ENCODE measurements at places on chromosomes 3 and 15.

- DNase-seq: no peak
Measured at GRCh38 chr3:107208100-107208499, 169.1 kb upstream of the CCDC54 start.

- DNase-seq: no peak
Measured at GRCh38 chr15:55407498-55408011, 604 bp downstream of the CCPG1 start.

DNA sequence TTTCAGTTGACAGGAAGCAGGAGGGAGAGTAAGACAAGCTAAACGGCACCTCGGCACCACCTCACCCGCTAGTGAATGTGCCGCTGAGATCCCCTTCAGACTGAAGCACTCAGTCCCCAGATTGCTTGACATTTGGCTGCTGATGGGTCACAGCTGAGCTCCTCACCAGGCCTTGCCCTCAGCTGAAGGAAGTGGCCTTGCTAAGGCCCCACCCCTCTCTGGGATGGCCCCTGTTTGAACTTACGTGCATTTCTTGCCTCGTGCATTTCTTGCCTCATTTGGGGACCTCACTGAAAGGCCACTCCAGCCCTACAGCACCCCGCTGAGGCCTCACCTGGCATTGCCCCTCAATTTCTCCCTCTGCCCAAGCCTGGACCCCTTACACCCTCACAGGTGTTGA, 39.8 kb downstream of the EOGT start:
- no peak for DNase-seq

DNA sequence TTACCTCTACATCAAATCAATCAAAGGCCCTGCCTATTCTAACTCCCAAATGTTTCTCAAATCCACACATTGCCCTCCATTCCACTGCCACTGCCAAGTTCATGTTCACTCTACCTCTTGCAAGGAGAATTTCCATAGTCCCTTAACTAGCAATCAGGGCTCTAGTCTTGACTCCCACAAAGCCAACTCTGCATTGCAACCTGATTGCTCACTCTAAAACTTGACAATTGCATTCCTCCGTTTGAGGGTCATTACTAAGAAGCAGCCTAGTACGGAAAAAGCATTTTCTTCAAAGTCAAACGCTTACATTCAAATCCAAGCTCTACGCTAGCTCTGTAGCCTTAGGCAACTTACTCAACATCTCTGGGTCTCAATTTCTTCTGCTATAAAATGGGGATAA, 1.2 kb downstream of the CPA3 start:
- no peak for DNase-seq

GRCh38 chr3:120304616-120305015, 19.6 kb upstream of the GPR156 start:
- no peak for DNase-seq

- DNase-seq: no peak
Measured at GRCh38 chr15:77500989-77501388, 80.3 kb downstream of the HMG20A start.

DNA sequence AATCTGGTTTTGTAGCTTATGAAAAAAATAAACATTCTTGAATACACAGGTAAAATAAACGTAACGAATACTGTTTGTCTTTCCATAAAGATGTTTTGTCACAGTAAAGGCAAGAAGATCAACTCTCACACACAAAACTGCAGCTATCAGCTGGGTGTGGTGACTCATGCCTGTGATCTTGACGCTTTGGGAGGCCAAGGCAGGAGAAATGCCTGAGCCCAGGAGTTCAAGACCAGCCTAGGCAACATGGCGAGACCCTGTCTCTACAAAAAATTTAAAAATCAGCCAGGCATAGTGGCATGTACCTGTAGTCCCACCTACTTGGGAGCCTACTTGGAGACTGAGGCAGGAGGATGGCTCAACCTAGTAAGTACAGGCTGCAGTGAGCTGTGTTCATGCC, 39.6 kb downstream of the CBLB start:
- DNase-seq: peak; percentile 38

GRCh38 chr3:10344147-10344943, 23.4 kb upstream of the SEC13 start:
- DNase-seq: peak; percentile 62

DNA sequence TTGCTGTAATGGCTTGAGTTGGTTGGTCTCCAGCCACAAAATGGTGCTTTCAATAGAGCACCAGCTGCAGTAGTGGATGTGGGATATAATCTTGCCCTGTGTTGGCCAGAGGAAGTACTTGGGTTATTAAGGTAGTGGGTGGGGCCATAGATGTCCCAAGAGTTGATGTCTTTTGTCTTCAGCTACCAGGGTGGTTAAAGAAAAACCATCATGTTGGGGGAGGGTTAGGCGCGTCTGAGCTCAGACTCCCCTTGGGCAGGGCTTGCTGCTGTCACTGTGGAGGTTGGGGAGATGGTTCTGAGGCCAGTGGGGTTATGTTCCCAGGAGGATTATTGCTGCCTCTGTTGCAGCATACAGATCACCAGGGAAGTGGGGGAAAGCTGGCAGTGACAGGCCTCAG, 46.9 kb upstream of the GADL1 start:
- no peak for DNase-seq

DNA sequence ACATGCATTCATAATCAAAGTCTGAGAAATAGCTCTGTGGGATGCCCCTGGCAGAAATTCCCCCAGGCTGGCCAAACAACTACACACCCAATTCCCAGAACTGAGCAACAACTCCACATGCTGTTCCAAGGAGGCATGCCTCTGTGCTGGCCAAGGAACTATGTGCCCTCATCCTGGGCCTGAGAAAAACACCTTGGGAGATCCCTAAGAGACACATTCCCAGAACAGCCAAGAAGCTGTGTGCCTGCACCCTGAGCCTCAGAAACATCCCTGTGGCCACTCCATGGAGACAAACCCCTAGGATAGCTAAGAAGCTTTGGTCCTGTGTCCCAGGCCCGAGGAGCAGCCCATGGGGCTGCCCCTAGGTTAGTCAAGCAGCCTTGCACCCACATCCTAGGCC, 92.3 kb upstream of the MME start:
- DNase-seq: no peak

DNA sequence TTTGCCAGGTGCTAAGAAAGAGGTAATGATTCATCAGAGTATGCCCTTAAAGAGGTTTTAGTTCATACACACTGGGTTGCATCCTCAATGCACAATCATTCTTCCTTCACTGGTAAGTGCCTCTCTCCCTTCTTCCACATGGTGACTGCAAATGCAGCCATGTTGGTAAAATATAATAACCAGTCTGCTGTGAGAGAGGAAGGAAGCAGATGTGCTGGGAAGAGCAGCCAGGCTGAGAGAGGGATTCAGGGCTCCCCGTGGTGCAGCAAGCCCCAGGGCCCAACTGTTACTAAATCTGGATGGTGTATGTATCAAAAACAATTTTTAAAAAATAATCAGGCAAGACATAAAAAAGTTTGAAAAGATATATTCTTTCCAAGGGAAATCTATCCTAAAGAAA, 498.1 kb downstream of the MAGI1 start:
- DNase-seq: no peak

- DNase-seq: no peak
Measured at GRCh38 chr3:48015431-48016180, 610 bp downstream of the MAP4 start.

GRCh38 chr3:176514297-176514696, 683.0 kb downstream of the TBL1XR1 start:
- no peak for DNase-seq

DNA sequence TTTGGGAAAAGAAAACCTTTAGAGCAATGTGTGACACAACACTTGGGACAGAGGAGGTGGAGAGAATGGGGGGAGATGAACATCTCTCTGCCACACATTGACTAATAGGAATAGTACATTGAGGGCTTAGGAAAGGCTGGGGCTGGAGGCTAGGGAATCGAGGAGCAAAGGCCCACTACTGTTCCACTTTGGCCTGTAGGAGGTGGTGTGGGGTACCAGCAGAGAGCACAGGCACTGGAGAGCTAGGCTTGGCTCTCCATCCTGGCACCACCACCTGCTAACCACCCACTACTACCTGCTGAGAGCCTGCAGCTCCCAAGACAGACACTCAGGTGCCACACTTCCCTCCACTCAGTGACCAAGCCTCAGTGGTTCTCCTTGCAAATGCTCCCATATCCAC, 19.4 kb downstream of the CCDC32 start:
- no peak for DNase-seq

GRCh38 chr15:25718597-25718996, 144.5 kb downstream of the ATP10A start:
- no peak for DNase-seq

DNA sequence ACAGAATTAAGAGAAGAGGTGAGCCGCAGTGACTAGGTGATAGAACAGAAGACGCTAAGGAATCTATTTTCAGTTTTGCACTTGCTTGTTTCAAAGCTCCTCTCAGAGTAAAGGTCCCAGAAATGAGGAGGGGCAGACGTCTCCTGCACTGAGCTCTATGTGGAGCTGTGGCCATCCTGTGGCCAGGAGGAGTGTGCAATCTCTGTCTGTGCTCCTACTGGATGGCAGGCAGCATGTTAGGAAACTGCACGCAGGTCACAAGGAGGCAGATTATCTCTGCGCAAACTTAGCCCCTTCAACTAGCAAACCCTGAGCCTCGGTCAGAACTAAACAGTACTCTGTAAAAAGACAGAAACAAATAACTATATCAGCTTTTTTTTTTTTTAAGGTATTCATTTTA, 31.1 kb upstream of the PPIB start:
- DNase-seq: no peak

GRCh38 chr3:123423031-123423430, 25.9 kb downstream of the ADCY5 start:
- no peak for DNase-seq

DNA sequence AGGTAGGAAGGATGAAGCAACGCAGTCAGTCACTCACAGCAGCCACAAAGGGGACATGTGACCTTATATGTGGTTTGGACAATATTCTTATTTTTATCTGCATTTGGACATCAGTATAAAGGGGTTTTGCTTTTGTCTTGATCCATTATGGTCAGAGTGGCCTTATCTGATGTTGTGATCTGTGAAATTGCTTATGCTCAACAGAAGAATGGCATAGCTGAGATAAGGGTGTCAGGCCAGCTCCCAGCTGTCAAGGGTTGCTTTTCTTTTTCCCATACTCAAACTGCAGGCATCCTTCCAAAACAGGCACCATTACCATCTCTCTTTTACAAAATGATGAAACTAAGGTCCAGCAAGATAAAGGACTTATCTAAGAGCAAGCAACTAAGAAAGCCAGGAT, 28.1 kb downstream of the DCLK3 start:
- no peak for DNase-seq

DNA sequence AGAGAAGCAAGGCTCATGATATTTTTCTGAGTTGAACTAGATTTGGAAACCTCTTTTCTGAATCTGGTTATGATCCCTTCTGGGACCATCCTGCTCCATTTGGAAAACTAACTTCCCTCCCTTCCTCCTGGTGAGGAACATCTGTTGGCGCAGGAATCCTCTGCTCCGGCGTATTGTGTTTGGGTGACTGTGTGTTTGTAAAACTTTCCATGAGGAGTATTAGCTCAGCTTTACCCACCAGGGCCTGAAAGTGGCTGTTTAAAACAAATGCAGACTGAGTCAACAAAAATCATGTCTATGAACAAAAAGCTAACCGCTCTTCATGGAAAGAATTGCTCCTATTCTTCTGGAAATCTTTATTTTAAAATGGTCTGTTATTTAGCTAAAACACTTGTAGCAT, 17.7 kb downstream of the STARD9 start:
- no peak for DNase-seq

GRCh38 chr3:58004973-58005372, 3.2 kb upstream of the FLNB start:
- no peak for DNase-seq

GRCh38 chr3:156615592-156616173, 58.7 kb upstream of the TIPARP start:
- no peak for DNase-seq

DNA sequence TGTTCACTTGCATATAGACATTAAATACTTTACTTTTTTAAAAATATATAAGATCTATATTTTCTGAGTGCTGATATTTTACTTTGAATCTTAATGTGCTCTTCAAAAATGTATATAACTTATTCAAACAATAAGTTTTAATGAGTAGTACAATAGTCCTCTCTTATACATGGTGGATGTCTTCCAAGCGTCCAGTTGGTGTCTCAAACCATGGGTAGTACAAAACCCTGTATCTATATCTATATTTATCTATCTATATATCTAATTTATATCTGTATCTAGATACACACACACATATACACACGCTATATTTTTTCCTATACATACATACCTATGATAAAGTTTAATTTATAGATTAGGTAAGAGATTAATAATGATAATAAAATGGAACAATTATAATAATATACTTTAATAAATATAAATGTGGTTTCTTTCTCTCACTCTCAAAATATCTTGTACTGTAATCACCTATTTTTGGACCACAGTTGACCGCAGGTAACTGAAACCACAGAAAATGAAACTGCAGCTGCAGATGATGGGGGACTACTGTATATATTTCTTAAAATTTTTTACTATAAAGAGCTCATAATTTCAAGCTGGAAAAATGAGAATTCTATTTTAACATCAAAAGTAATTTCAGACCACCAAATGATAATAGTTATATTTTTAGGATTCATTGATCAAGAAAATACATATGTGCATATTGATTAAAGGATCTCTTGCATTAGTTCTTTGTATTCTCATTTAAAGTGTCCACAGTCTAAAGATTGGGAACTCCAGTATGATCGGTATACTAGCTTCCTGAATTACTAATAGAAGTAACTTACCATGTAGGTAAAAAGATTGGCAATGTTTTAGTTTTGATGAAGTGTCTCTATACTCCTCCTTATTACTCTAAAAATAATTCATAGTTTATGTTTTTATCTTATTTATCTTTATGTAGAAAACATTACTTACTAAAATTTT, 215.1 kb upstream of the MLF1 start:
- no peak for DNase-seq

DNA sequence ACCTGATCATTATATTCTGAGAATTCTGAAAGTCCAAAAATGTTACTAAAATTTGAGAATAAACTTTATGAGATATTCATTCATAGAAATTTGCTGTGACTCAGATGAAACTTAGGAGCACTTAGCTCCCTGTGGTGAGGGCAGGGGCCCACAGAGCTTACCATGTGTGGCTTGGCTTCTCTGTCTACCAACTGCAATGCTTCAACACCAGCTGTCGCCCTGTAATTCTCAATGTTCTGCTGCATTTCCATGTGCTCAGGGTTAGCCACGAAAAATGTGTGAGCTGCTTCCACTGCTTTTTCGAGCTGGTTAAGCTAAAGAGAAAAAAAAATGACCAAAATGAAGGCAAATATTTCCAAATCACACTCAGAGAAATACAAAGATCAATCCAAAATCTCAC, 125.6 kb downstream of the P3H2 start:
- no peak for DNase-seq

GRCh38 chr3:155846119-155846518, 8.1 kb downstream of the SLC33A1 start:
- no peak for DNase-seq

DNA sequence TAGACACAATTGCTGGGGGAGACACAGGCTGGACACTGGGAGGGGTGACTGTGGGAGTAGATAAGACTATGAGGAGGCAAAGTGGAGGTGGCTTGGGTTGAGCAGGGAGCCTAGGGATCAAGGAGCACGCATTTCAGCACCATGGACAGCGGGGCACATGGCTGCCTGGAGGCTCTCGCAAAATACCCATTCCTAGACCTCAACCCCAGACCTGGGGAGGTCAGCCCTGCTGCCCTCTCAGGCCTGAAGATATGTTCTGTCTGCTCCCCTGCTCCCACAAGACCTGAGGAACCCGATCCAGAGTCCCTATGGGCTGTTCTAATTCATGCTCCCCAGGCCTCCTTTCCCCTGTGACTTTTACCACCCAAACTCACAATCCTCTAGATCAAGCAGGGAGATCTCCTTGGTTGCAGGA, 16.0 kb upstream of the CPEB1 start:
- DNase-seq: no peak

- no peak for DNase-seq
Measured at GRCh38 chr3:106826791-106827311, 550.4 kb upstream of the CCDC54 start.
